Brain (organoid and tissue), 16 donors: ENCODE measurements at places on chromosomes 11 and 22.

- no peak for DNase-seq
These were observed 85.3 kb upstream of the GAL start for GRCh38 chr11:68598816-68599653.

GRCh38 chr11:76903325-76903724 is 42.6 kb downstream of the ACER3 start:
- no peak for DNase-seq

DNA sequence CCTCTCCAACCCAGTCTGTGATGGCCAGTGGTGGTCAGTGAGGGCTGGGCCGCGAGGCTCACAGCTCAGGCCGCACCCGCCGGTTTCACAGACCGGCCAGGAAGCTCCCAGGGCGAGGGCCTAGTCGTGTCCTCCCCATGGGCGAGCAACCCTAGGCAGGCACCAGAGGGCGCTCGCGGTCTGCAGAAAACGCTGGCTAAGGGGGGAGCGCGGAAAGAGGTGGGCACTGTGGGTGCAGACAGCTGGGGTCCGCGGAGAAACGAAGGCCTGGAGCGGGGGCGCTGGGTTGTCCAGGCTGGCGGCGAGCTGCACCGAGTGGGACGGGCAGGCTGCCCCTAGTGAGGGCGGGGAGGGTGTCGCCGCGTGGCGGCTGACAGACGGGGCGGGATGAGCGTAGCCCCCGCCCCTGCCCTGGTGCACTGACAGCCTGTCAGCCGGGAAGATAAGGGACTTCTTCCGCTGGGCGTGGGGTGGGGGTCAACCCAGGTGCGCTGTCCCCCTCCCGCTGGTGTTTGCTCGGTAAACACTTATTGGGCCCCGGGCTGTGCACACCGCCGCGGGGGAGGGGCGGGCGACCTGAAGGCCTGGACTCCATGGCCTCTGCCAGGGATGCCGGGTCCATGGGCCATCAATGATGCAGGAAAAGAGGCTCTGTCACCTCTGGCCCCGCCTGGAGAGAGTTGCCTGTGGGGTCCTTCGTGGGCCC is 7.5 kb downstream of the GP1BB start:
- DNase-seq, result peak; percentile 94

DNA sequence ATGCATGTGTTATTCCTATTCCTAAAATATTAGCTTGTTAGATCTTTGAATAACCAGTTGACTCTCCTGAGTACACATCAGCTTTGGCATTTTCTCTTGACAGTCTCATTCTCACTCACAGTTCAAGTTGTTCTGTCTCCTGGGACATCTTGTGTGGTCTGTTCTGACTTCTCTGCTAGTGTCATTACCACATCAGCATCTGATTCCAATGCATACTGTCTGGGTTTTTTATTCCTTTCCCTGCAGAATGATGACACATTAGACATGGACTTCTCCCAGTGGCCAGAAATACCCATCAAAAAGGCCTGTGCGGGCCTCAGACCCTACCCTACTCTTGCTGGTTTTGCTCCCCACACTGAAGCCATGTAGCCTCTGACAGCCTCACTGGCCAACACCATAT is 2.7 kb downstream of the ZNF74 start:
- no peak for DNase-seq

DNA sequence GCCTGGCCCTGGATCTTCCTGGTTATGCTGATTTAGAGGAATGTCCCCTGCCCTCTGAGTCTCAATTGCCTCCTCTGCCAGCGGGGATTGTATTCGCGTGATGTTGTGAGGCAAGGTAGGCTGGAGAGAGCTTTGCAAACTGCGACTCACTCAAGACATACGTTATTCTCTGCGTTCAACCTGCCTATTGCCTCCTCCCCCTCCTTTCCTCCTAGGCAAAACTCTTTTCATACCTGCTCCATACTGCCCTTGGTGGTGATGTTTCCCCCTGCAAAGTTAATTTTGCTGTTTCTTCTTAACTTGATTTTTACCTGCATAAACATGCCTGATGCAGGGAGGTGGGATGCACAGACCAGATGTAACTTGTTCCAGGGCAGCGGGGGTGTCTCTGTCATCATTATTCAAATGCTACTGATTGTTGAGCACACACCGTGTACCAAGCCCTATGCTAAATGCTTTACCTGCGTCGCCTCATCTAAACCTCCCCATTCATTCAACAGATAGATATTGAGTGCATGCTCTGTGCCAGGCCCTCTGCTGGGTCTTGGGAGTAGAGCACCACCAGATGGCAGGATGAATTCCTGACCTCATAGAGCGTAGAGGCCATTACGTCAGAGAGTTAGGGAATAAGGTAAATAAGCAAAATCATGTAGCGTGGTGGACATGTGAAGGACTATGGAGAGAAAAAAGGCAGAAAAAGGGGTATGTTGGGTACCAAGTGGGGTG is 29.0 kb downstream of the SGSM1 start:
- DNase-seq, result no peak

GRCh38 chr11:61911128-61911700 is 6.2 kb downstream of the RAB3IL1 start:
- no peak for DNase-seq

- no peak for DNase-seq
These were observed 466.3 kb downstream of the TBC1D22A start for GRCh38 chr22:47228767-47229166.

GRCh38 chr11:44941259-44942021 is 9.2 kb downstream of the TP53I11 start:
- DNase-seq, result no peak

- DNase-seq, result no peak
These were observed 455.4 kb downstream of the DLG2 start for GRCh38 chr11:85171648-85172257.

DNA sequence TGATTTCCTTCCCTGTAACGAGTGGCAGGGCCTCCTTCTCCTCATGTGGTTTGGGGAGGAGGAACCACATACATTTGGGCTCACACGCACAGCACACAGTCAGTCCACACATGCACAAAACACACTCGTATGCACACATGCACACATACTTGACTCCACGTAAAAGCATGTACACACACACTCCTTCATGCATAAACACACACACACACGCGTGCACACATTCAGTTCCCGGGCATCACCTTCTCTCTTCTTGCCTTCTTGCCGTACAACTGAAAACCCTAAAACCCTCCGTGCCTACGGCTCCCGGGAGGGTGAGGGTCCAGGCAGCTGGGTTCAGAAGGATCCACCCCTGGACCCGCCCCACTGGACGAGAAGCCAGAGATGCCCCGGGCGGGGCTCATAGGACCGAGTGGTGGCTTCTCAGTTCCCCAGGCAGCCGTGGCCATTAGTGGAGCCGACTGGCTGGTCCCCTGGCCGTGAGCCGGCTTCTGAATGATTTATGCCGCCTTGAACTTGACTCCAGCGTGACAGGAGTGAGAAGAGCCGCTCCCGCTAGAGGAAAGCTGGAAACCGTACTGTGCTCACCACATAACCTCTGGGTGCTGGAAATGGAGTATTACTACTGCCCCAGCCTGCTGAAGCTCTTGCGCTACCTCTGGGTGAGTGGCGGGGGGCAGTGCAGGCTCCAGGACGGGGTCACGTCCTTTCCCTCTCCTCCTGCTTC is 117.4 kb downstream of the KIAA1671 start:
- no peak for DNase-seq

GRCh38 chr11:94153320-94153719 is 24.7 kb downstream of the PANX1 start:
- DNase-seq, result no peak

GRCh38 chr11:121589946-121590537 is 137.3 kb upstream of the SORL1-AS1 start:
- no peak for DNase-seq

DNA sequence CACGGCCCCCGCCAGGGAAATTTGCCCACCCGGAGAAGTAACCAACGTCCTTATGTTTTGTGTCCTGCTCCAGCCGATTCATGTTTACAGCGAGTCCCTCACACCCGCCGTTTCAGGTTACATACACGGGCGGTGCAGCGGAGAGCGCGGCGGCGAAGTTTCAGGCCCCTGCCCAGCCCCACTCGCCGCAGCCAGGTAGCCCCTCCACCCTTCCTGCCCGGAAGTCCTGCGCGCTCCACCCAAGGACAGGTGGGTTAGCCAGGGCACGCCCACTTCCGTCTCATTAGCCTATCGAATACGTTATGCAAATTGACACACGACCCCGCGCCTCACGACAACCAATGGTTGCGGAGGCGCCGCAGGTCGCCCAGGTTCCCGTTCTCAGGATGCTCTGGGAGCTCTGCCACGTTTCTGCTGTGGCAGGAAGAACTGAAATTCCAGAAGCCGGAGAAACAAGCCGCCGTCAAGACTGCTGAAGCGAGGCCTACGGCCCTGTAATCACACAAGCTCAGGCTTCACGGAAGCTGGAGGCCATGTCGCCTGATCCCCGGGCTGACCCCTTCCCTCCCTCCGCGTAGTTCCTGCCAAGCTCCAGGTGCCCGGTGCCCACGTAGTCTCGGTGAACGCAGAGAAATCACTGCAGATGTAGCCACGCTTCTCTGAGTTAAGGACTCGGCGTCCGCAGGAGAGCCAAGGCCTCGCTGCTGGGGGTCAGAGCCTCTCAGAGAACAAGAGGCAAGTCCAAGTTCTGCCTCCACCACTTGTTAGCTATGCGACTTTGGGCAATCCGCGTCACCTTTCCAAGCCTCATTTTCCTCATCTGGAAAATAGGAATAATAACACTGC is 22.4 kb upstream of the MYH9 start:
- peak; percentile 96 for DNase-seq

DNA sequence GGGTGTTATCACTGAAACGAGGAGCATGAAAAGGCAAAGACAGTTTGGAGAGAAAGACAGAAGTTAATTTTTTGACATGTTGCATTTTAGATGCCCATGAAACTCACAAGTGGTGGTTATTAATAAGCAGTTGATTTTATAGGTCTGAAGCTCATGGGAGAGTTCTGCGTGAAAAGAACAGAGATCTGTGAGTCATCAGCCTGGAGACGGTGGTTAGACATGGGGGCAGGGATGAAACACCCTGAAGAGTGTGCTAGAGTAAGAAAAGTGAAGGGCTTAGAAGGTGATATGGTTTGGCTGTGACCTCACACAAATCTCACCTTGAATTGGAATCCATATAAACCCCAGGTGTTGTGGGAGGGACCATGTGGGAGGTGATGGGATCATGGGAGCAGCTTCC is 289.1 kb upstream of the ISX start:
- DNase-seq, result no peak

- no peak for DNase-seq
These were observed 49.9 kb downstream of the TENM4 start for GRCh38 chr11:79390923-79391322.

DNA sequence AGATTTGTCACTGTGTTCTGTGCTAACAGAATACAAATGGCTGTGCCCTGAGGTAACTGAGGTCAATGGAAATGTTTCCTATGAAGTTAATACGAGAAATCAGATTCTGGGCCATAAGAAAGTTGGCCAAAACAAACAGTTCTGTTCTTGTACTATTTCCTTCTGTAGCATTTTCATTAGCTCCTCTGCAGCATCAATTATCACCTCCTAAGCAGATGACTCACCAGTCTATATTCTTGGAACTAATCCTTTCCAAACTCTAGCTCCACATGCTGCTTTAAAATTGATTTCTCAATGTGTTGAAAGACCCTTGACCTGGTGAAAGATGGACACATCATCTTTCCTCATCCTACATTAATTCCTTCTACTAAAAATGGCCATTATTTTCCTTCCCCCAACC is 736.0 kb downstream of the NELL1 start:
- DNase-seq, result no peak

GRCh38 chr11:2550606-2550970 is 105.8 kb downstream of the KCNQ1 start:
- DNase-seq, result no peak

GRCh38 chr11:103673773-103674172 is 362.7 kb upstream of the DDI1 start:
- no peak for DNase-seq

- no peak for DNase-seq
These were observed 12.5 kb downstream of the NNMT start for GRCh38 chr11:114308689-114309089.

DNA sequence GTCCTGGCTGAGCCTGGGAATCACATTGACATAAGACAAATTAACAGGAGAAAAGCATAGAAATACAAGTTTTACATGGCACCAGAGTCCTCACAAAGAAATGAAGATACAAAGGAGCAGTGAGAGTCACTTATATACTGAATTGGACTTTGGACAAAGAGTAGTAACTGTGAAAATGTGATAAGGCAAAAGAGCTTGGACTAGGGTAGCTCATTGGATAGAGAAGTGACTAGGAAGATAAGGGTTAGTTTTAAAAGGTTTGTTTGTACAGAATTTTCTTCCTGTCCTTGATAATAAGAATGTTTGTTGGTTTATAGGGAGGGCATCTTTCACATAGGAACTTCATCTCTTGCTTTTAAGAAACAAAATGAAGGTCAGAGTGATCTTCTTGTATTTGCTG is 17.9 kb upstream of the NUCB2 start:
- DNase-seq, result no peak

- no peak for DNase-seq
These were observed 7.7 kb downstream of the ANKRD49 start for GRCh38 chr11:94501522-94501921.

- no peak for DNase-seq
These were observed 46.3 kb downstream of the RBX1 start for GRCh38 chr22:40997520-40997919.

DNA sequence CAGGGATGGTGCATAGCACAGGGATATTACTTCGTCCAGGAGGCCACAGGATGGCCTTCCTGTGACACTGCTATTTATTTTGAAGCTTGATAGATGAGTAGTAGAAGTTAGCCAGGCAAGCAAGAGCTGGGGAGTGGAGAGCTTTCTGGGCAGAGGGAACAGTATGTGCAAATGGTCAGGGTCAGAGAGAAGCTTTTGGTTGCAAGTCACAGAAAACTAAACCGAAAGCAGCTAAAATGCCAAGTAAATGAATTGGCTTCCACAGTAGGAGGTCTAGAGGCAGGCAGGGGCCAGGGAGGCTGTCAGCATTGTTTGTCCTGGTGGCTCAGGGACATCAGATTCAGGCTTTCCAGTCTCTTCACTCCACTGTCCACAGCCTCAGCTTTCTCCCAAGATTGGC is 247.5 kb downstream of the GRIK4 start:
- no peak for DNase-seq

DNA sequence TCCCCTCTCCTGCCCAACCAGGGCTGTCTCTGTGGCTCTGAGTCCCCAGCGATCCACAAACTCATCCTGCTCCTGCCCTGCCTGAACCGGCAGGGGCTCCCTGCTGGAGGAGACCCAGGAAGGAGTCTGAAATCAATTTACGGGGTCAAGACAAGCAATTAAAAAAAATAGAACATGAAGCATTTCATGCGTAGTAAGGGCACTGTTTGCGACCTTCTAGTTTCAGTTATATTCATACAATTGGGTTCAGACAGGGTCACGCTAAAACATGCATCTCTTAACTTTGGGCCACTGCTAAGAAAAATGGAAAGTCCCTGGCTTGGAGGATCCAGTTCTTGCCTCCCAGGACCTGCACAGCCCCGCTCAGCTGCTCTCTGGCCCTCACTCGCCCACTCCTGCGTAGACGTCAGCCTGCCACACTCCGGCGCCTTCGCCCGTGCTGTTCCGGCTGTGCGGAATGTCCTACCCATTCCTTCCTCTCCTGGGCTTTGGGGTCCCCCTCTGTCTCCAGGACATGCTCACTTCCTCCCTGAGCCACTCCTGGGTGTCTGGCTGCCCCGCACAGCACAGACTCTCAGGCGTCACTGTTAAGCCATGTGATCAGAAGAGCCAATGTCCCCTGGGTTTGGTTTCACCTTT is 12.8 kb downstream of the NFAM1 start:
- no peak for DNase-seq
